ENCODE measurements at places on chromosomes 2 and 18.
A peak's percentile ranks its signal among the peaks of the same experiment; 100 is the strongest.

GRCh38 chr2:122251566-122251965, 496.1 kb downstream of the TSN start:
- DNase-seq: no peak

DNA sequence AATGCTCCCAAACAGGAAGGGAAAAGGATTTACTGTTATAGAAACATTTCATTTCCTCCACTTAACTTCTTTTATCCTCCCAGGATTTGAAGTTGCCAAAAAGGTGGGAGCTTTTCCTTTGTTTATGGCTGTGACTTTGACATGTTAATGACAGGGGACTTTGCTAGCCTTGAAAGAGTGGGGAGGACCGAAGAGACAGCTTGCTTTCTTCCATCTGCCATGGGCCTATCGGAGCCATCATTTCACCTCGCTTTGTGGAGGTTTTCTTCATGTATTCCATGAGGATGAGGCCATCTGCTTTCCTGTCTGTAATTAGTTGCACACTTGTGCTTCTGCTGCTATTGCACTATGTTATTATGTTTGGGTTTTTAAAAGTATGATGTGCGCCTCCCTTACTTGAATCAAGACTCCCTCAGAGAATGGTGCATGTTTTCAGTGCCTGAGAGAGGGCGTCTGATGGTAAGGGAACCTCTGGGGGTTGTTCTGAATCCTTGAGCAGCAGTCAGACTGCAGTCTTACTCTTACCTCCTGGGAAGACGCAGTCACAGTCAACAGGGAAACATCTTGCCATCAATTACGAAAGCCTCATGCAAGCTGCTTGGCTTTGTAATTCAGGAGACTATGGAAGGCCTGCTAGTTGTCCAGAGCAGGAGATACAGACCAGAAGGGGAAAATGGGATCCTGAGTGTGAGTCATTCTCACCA, 173.3 kb upstream of the MGAT5 start:
- no peak for DNase-seq

DNA sequence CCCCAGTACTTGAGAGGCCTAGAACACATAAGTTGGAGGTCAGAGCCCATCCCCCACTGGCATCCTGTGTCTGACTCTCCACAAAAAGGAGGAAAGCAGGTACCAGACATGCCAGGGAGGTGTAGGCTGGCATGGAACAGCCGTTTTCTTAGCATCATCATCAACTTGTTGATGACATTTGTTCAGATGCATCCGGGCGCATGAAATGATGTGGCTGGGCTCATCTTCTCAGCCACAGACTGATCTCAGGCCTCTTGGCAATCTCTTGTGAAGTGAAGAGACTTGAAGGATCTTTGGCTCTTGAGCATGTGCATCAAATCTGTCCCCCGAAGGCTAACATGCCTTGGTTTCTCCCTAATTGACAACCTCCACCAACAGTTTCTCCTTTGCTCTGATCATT, 243.3 kb downstream of the TSN start:
- DNase-seq: no peak

DNA sequence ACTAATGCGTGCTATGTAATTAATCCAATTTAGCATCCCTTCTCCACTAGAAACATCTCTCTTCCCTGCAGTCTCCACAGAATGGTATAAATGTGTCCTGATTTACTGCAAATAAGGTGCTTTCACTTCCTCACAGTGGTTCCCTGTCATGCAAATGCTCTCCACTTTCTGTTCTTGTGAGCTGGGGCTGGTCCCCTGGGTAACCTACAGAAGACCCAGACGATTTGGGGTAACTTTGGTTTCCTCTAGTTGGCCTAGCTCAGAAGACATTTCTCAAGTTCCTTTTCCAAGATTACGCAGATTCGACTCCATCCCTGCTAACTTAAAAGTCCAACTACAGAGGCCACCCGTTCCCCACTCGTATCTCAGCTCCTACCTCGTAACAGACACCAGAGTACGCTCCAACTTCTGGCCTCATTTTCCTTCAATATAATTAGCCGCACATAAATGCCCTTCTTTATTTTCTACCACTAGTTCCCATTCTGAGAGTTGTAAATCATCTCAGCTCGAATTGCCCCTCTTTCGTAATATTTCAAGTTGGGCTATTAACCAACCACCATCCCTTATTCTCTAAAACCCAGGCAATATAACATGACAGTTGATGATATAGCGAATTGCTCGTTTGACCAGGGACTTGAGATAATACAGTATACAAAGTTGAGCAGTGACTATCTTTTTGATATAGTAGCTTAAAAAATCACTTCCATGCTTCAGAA, 28.8 kb upstream of the NEDD4L start:
- no peak for DNase-seq

DNA sequence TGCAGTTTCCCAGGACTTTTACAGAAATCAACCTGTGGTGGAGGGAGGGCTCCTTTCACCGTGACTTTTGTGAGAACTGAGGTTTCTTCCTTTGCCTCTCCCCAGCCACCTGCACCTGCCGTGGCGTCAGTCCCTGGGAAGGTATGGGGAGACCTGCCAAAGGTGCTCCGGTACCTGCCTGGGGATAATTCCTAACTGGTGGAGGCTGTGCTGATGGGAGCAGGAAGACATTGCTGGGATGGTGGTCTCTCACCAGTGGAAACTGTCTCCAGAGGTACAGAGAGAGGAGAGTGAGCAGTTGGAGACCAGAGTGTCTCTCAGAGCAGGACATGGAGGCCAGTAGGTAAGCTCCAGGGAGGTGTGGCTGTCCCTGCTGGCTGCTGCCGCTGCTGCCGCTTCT, 52.6 kb downstream of the CIB4 start:
- no peak for DNase-seq

DNA sequence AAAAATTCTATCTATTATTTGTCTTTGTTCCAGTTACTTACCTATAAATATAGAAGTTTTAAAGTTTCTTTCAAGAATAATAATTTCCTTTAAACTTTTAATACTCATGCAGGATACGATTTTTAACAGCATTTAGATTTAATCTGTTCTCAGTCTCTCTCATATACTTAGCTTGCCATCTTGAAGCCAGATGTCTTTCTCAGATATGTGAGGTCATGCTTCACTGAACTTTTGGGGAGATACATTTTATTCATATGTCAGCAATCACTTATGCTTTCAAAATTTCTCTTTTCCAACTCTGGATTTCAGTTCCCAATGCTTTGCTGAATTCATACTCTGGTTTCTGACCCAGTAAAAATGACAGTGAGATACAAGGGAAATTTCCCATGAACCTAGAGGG, 66.5 kb upstream of the CCDC178 start:
- DNase-seq: no peak

- no peak for DNase-seq
Measured at GRCh38 chr2:217660423-217660822, 342.4 kb downstream of the TNS1 start.

GRCh38 chr2:30072250-30072842, 74.5 kb upstream of the YPEL5 start:
- DNase-seq: peak; percentile 70

GRCh38 chr2:235366807-235367206, 127.0 kb upstream of the AGAP1 start:
- no peak for DNase-seq

GRCh38 chr2:223779877-223780276, 57.5 kb downstream of the AP1S3 start:
- DNase-seq: peak; percentile 68

DNA sequence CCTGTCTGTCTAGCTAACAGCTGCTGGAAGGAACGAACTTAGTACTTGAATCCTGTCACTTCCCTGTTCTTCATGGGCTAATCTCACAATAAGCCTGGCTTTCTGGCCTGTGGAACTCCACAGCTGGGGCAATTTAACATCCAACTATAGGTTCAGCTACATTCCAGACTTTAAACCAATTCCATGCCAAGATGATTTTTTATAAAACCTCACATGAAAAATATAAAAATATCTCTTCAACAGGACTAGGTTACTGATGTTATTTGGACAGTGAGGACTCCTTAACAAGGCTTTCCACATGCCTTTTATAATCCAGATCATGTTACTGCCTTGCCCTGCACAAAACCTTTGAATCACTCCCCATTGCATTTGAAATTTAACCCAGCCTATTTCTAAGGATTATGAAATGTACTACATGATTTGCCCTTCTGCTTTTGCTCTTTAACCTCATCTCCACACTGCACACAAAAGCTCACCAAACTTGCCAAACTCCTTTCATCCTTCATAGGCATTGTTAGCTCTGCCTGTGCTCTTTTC, 863.2 kb upstream of the CHAC2 start:
- DNase-seq: no peak

DNA sequence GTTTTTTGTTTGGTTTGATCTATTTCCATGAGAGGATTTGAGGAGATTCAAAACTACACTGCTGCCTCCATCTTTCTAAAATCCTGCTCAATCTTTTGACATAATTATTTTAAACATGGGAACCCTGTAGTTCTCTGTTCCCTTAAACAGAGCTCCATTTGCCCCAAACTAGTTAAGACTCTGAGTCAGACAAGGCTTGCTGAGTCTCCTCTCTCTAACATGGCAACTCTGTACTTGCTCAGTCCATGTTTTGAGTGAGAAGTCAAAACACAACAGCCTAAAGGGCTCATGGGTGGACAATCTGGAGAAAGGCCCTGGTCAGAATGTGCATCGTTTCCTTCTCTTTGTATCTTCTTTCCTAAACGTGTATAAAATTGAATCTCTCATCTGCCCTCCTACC, 7.1 kb upstream of the STAMBP start:
- no peak for DNase-seq

DNA sequence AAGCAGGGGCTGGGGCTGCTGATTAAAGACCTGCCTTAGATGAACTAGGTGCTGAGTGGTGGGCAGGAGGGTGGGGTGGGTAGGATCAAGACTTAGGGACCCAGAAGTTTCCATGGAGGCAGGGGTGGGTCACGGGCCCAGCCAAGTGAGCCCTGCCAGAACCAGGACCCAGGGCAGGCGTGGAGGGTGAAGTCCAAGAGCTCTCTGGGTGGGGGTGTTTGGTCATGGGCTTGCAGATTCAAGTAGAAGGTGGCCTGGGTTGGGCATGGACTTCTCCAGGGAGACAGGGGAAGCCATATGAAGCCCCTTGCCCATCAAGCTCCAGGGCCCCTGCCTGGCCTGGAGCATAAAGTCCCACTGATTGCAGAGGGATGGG, 168.8 kb downstream of the SMAD7 start:
- DNase-seq: peak; percentile 22

- no peak for DNase-seq
Measured at GRCh38 chr2:128305555-128306080, 13.1 kb downstream of the HS6ST1 start.

All from HepG2 (cell line).